ENCODE measurements at places on chromosomes 1 and 21. TPM values are rescaled to one million over a fixed set of nuclear protein-coding genes. Genes with fewer than 3 reads are reported as not detected.

GRCh38 chr1:77333501-77333900 is 51.7 kb downstream of the AK5 start:
- no peak for DNase-seq

GRCh38 chr1:221740993-221741702 is 741 bp downstream of the DUSP10 start:
- DNase-seq = no peak

- DNase-seq = no peak
Observed at GRCh38 chr21:39041816-39042215, 141.4 kb downstream of the PSMG1 start.

DNA sequence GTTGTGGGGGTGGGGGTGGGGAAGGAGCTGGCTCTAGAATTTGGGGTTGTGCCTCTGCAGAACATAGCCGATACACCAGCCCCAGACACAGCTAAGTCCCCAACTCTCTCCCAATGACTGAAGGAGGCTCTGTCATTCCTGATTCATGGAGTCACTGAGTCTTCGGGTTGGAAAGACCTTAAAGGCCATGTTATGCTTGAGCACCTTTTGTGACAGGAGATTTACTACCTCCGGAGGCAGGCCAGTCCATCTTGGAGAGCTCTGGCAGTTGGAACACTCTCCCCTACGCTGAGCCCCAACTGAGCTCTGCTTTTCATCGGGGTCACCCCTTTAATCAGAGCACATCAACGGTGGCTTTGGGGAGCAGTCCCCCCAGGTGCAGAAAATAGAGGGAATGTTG is 284.4 kb upstream of the GJB5 start:
- DNase-seq = no peak

The PTGFR gene
- total RNA-seq = not detected

The ATP6V1G3 gene
- total RNA-seq = not detected

DNA sequence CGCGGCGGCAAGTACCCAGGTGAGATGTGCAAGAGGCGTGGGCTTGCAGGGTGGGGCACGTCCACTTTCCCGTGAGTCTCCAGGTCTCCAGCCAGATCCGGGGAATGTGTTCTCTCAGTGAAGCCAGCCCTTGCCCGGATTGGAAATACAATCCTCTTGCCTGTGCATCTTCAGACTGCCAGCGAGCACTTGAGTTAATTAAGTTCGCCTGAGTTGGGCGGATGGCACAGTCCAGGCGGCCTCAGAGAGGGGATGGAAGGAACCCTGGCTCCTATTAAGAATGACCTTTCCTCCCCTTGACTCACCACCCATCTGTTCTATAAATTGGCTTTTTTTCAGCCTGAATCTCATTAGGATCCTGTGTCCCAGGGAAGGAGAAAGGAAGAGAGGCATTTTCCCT is 33.3 kb upstream of the CNTN2 start:
- no peak for DNase-seq

All from Karpas-422 (cell line).